ENCODE measurements at places on chromosomes 4 and X. TPM values are rescaled to one million over a fixed set of nuclear protein-coding genes. Genes with fewer than 3 reads are reported as not detected.

- no peaks in the 10 kb centered on the region for H3K27me3 ChIP-seq
- no peak for DNase-seq
- H3K4me1 ChIP-seq = no peaks in the 10 kb centered on the region
Observed at GRCh38 chrX:96126182-96126581, 558.5 kb upstream of the DIAPH2 start.

GRCh38 chr4:170386971-170387370 lies 297.2 kb upstream of the AADAT start:
- no peak overlapping the region for H3K4me3 ChIP-seq
- no peaks in the 10 kb centered on the region for H3K27me3 ChIP-seq
- H3K36me3 ChIP-seq = no peaks in the 10 kb centered on the region
- H3K27ac ChIP-seq = no peak overlapping the region

DNA sequence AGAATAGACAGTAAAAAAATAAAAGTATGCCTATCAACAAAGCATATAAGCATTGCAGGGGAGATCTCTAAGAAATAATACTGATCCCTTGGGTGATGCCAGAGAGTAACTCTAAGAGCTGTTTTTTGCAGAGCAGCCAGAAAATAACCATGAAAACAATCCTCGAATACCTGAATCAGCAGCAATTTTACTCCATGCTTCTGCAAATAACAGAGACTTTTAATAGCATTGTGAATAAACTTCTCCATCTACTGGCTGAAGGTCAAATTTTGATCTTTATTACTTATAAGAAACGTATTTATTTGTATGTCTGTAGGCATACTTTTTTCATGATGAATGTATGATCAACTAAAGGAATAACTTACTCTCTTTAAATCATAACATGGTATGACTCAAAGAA lies 334.5 kb downstream of the GALNTL6 start:
- no peaks in the 10 kb centered on the region for H3K27me3 ChIP-seq
- H3K27ac ChIP-seq = no peak overlapping the region
- no peak for DNase-seq
- H3K4me1 ChIP-seq = no peaks in the 10 kb centered on the region
- H3K36me3 ChIP-seq = no peaks in the 10 kb centered on the region
- no peak overlapping the region for H3K4me3 ChIP-seq

- no peaks in the 10 kb centered on the region for H3K36me3 ChIP-seq
- H3K4me1 ChIP-seq = no peaks in the 10 kb centered on the region
- H3K27ac ChIP-seq = no peak overlapping the region
- H3K4me3 ChIP-seq = no peak overlapping the region
Observed at GRCh38 chrX:8235026-8235425, 64.0 kb upstream of the VCX2 start.

DNA sequence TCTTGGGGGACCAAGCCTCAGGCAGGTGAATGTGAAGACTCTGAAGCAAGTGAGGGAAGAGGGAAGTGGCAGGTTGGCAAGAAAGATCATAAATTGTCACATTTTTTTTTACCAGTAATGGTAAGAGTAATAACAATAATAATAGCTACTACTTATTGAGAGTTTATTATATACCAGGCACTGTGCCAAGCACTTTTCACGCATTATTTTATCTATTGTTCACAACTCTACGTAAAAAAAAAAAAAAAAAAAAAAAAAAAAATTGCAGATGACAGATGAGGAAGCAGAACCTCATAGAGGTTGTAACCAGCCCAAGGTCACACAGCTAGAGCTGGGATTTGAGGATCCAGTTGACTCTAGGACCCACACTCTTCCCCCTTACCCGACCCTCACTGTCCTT lies 40.9 kb downstream of the TSC22D3 start:
- no peaks in the 10 kb centered on the region for H3K36me3 ChIP-seq
- DNase-seq = no peak
- H3K4me1 ChIP-seq = peaks cover 5% of the 10 kb centered on the region
- no peak overlapping the region for H3K4me3 ChIP-seq
- no peak overlapping the region for H3K27ac ChIP-seq
- H3K27me3 ChIP-seq = peaks cover 22% of the 10 kb centered on the region

- no peaks in the 10 kb centered on the region for H3K27me3 ChIP-seq
- H3K4me3 ChIP-seq = no peak overlapping the region
Observed at GRCh38 chrX:84729809-84730208, 227.6 kb upstream of the HDX start.

DNA sequence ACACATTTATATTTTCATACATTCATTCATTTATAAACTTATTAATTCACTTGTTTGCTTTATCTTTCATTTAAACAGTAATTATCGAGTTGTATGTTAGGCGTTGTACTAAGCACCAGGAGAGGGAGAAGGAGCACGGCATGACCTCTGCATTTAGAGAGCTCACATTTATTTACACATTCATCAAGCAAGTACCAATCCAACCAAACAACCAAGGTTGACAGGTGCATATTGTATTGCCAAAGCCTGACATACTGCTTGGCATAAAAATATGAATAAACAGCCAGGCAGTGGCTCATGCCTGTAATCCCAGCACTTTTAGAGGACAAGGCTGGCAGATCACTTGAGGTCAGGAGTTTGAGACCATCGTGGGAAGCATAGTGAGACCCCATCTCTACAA lies 37.0 kb upstream of the CLNK start:
- DNase-seq = no peak
- no peaks in the 10 kb centered on the region for H3K27me3 ChIP-seq
- no peak overlapping the region for H3K27ac ChIP-seq
- H3K4me3 ChIP-seq = no peak overlapping the region
- no peaks in the 10 kb centered on the region for H3K36me3 ChIP-seq
- H3K4me1 ChIP-seq = no peaks in the 10 kb centered on the region

DNA sequence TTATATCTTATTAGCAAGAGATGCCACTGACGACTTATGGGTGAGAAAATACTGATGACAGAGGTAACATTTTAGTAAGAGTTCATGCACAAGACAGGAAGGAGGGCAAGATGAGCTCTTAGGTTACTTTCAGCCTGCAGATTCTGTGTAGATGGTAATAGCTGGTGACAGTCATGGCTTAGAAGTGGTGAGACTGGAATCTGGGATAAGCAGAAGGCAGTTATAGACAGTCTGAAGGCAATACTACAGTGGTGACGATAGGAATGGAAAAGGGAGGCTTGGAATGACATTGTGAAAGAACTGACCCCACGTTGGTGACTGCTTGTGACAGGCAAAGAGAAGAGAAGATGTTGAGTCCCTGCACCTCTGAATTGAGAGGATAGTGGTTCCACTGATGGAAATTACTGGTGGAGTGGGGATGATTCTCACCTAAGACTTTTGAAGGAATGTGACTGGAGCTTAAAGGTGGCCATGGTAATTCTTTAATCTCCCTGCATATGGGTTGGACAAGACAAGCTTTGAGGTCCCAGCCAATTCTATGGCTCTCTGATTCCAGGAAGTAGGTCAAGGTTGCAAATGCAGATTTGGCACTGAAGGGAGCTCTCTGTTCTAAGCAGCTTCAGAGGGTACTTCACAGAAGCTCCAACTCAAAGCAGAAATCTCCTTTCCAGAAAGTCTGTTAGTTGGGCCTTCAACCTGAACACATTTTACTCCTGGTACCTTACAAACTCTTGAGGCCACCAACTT lies 99.7 kb downstream of the RASL11B start:
- H3K36me3 ChIP-seq = no peaks in the 10 kb centered on the region
- peaks cover 19% of the 10 kb centered on the region for H3K4me1 ChIP-seq
- DNase-seq = no peak
- no peak overlapping the region for H3K27ac ChIP-seq

- DNase-seq = peak; percentile 58
- no peaks in the 10 kb centered on the region for H3K27me3 ChIP-seq
- no peak overlapping the region for H3K4me3 ChIP-seq
Observed at GRCh38 chrX:9392445-9392844, 72.4 kb upstream of the TBL1X start.

GRCh38 chr4:186952709-186953108 lies 229.1 kb upstream of the FAT1 start:
- H3K27me3 ChIP-seq = no peaks in the 10 kb centered on the region
- no peaks in the 10 kb centered on the region for H3K36me3 ChIP-seq
- peaks cover 5% of the 10 kb centered on the region for H3K4me1 ChIP-seq
- DNase-seq = no peak
- H3K4me3 ChIP-seq = no peak overlapping the region

The NSG1 gene
- 0.56 TPM for total RNA-seq
